ENCODE measurements at places on chromosomes 5 and 9.

GRCh38 chr9:91012933-91013841, 211.6 kb downstream of the SYK start:
- no peak for DNase-seq

GRCh38 chr5:76487821-76488220, 84.7 kb downstream of the IQGAP2 start:
- DNase-seq, result no peak

GRCh38 chr9:91664663-91665062, 241.0 kb upstream of the NFIL3 start:
- DNase-seq, result no peak

GRCh38 chr9:100690438-100690837, 112.6 kb downstream of the CAVIN4 start:
- DNase-seq, result no peak

- no peak for DNase-seq
Measured at GRCh38 chr9:70642341-70642740, 227.9 kb upstream of the KLF9 start.

DNA sequence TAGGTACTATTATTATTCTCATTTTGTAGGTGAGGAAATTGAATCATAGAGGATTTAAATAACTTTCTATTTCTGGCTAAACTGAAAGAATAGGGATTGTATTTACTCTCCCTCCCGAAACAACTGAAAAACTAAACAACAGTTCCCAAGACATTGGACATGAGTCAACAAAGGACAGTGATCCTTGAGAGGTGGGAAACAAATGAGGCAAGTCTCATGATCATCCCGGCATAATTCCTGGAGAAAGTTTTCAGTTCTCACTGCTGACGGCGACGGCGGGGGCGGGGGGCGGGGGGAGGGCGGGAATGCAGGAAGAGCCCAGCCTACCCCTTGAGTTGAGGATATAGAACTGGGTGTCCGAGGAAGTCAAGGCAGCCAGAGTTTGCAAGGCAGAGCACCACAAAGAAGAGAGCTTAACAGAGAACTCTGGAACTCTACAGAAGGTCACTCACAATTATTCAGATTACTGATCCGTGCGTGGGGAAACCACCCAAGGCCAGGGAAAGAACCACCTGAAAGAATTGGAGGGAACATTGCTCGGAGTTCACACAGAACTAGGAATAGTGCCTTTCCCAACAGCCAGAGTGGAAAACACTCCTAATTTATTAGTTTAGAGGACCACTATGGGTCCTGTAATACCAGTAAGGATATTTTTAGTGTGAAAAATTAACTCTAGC, 27.4 kb upstream of the WHRN start:
- no peak for DNase-seq

GRCh38 chr5:67144183-67144639, 52.4 kb downstream of the CD180 start:
- no peak for DNase-seq

Measured in stimulated activated CD8-positive, alpha-beta memory T cell treated with anti-CD3 and anti-CD28 coated beads, Interleukin-4, amount 100 ng/mL, for 1 hour (primary cell).